ENCODE measurements at places on chromosomes 3 and 15. TPM values are rescaled to one million over a fixed set of nuclear protein-coding genes. Genes with fewer than 3 reads are reported as not detected.

DNA sequence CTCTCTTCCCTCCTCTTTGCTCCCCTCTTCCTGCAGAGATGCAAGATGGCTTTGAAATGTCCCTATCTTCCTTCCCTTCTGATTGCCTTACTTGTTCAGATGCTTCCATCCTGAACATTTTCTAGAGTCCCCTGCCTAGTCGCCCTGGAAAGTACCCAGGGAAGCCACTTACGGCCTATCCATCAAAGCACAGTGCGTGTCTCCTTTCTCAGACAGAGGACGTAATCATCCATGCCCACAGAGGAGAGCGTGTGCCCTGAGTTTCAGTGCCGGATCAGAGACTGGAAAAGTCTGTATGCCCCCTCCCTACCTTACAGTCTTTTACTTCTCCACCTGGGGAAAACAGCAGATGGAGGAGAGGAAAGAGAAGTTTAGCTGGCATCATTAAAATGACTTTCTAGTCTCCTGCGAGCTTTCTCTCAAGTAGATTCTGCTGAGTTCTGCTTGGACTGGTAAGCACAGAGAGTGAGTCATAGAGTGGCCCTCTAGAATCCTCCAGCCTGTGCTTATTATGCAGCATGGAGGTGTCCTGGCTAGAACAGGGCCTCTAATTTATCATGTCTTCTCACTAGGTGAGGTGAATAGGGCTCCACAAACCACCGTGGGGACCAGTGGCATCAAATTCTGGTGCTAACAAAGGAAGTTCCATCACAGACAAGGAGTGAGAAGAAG lies 114.6 kb downstream of the SLCO3A1 start:
- no peak for DNase-seq

DNA sequence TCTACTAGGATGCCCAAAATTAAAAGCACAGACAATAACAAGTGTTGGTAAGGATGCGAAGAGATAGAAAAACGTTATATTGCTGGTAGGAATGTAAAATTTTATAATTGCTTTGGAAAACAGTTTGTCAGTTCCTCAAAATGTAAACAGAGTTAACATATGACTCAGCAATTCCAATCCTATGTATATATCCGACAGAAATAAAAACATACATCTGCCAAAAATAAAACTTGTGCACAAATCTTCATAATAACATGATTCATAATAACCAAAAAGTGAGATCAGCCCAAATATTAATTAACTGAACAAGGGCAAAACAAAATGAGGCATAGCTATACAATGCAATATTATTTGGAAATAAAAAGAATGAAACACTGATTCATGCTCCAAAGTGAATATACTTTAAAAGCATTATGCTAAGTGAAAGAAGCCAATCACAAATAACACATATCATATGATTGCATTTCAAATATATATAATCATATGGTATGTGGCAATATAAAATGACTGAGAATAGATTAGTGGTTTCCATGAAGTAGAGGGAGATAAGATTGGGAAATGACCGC lies 609.3 kb downstream of the IGSF11 start:
- DNase-seq: no peak

GRCh38 chr3:40939741-40940130 lies 259.6 kb upstream of the CTNNB1 start:
- DNase-seq: no peak

The TF gene
- 106 TPM for polyA plus RNA-seq

The SLC38A3 gene
- polyA plus RNA-seq: 4.4 TPM

Data from left renal cortex interstitium (tissue), 4 donors.